Neuronal stem cell (in vitro differentiated cells): ENCODE measurements at places on chromosomes 2 and 18.

DNA sequence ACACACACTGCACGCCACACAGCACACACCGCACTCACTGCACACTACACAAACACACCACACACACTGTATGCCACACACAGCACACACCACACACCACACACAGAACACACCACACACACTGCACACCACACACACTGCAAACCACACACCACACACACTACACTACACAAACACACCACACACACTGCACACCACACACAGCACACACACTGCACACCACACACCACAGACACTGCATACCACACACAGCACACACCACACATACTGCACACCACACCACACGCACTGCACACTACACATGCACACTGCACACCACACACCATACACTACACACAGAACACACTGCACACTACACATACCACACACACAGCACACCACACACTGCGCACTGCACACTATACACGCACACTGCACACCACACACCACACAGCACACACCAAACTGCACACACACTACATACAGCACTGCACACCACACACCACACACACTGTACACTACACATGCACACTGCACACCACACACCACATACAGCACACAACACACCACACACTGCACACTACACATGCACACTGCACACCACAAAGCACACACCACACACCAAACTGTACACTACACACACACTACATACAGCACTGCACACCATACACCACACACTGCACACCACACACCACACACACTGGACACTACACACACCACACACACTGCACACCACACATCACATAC, 59.6 kb downstream of the ASB1 start:
- DNase-seq = no peak

DNA sequence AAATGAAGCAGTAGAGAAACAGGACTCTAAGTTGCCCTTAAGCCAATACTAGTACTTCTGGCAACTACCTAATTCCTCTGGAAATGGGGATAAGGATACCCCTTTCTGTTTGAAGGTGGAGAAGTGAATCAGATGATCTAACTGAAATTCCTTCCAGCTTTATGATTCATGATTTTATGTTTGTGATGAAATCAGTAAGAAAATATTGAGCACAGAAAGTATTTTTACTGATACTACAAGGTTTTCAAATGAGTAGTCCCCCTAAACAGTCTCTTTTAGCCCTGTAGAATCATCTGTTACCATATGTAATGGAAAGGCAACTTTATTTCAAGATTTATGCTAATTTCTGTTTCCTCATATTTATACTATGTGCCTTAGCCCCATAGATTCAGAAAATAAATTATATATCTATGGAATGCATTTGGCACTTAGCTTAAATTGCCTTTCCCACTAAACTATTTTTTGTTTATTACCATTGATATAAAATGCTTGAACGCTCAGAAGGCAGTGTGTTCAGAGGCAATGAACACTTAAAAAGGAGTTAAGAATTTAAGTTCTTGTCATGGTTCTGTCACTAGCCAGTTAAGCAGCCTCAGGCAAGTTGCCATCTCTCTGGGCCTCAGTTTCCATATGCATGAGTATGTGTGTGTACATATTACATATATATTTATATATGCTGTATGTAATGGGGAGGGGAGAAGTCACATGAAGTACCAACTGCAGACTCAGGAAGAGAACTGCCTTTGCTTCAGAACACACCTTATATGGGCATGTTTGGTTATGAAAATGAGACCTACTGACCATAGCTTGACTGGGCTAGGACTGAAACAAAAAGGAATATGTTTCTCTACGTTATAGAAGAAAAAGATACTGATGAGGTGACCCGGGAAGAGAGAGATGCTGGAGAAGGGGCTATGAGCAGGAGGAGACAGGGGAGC, 97.7 kb downstream of the CDC42EP3 start:
- no peak for DNase-seq

- no peak for DNase-seq
Observed at GRCh38 chr18:23357996-23358594, 95.0 kb upstream of the RIOK3 start.

DNA sequence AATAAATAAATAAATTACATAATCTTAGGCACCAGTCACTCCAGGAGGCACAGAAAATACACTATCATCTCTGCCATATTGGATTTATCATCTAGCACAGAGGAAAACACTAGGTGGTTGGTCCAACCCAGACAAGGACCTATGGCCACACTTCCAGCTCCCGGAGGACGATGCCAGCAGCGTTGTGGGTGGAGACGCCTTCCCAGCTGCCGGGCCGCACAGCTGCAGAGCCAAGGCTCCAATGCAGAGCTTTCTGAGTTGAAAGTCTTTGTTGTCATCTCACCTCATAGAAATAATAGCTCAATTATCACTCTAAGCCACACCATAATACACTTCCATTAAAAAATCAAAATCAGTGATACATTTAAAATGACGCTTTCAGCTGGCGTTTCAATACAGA, 457.1 kb upstream of the SALL3 start:
- no peak for DNase-seq

DNA sequence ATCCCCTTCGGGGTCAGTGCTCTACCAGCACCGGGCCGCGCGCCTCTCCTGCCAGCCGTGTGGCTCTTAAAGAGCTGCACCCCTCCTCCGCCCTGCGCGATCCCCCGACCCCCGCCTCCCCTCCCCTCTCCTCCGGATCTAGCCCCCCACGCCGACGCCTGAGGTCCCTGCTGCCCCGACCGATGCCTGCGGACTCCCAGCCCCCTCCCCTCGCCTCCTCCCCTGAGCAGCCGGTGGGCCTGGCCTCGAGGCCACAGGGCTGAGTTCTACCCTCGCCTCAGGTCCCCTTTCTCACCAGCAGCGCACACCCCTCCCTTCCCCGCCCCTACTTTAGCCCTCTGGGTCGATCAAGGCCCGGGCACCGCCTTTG, 5.8 kb upstream of the SIX3 start:
- DNase-seq = no peak

GRCh38 chr2:169546756-169547155, 26.9 kb downstream of the FASTKD1 start:
- no peak for DNase-seq

DNA sequence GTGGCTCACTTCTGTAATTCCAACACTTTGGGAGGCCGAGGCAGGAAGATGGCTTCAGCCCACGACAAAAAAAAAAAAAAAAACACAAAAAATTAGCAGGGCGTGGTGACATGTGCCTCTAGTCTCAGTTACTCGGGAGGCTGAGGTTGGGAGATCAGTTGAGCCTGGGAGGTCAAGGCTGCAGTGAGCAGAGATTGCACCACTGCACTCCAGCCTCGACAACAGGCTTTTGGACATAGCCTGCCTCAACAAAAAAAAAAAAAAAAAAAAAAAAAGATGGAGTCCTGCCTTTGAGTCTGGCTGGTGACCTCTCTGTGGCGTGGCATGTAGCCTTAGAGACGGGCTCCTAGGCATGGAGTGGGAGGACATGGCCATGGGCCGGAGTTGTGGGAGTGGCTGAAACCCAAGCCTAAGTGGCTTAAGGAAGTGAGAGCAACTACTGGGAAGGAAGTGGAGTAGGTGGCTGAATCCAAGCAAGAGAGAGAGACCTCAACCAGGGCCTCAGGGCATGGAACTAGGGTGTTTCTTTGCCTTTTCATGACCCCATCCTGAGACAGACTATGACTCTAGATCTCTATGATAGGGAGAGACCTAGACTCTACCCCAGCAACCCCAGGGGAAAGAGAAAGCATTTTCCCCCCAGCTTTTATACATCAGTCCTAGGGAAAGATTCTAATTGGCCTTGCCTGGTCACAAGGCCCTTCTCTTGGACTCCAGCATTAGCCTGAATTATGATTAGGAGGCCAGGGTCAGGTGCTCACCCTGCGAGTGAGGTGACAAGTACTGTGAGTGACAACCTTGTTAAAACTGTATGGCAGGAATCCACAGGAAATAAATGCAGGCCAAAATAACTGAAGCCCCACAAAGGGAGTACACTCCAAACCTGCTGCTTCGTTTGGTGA, 34.2 kb downstream of the NPAS2 start:
- DNase-seq = no peak

GRCh38 chr2:195407783-195408182, 249.2 kb upstream of the SLC39A10 start:
- DNase-seq = no peak

DNA sequence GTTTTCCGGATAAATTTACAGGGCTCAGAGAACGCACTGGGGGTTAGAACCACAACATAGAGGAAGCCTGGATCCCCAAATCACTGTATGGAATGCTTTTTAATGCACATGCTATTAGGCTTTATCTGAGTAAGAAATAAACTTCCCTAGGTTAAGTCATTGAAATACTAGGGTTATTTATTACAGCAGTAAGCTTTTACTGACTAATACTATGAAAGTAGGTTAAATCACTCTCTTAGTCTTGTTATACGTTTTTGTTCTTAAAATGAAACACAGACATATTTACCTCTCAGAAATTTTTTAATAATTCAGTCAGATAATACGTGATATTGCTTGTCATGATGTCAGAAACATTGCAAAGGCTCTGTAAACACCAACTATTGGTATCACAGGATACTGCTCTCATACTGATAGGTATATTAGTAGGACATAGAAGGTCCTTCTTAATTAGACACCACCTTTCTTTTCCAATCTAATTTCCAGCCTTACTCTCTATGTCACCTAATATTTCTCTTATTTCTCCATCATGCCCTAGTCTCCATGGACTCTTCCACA, 162.7 kb upstream of the NYAP2 start:
- no peak for DNase-seq

DNA sequence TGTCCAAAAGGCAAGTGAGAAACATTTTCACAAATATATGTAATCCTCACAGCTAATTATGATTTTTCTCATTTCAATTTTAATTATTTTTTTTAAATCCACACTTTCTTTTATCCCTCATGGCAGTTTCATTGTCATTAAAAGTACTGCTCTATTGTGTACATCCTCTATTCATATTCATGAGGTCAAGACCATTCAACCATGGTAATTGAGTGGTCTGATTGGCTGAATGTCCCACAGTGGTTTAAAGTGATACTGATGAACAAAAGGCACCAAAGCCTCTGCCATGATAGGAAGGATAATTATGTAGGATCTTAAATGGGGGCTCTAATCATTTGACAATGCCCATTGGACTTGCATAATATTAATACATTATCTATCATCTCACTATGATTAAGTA, 108.4 kb upstream of the EPHA4 start:
- DNase-seq = no peak

DNA sequence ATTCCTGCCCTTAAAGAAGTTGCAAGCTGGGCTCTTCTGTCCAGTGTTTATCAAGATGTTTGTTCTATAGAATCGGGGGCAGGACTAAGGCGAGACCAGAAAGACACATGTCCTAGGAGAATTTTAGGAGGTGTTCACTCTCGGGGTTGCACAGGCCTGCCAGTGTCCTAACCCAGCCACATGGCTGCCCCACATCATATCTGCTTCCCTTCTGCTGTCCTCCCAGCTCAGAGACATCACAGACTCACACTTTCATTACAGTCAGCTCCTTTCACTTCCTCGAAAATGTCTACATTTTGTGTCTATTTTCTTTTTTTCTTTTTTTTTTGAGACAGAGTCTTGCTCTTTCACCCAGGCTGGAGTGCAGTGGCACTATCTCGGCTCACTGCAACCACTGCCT, 10.7 kb upstream of the MRO start:
- no peak for DNase-seq

GRCh38 chr2:113283704-113284284, 5.1 kb upstream of the PAX8 start:
- DNase-seq = no peak
